ENCODE measurements at places on chromosomes 4 and X. TPM values are rescaled to one million over a fixed set of nuclear protein-coding genes. Genes with fewer than 3 reads are reported as not detected.

DNA sequence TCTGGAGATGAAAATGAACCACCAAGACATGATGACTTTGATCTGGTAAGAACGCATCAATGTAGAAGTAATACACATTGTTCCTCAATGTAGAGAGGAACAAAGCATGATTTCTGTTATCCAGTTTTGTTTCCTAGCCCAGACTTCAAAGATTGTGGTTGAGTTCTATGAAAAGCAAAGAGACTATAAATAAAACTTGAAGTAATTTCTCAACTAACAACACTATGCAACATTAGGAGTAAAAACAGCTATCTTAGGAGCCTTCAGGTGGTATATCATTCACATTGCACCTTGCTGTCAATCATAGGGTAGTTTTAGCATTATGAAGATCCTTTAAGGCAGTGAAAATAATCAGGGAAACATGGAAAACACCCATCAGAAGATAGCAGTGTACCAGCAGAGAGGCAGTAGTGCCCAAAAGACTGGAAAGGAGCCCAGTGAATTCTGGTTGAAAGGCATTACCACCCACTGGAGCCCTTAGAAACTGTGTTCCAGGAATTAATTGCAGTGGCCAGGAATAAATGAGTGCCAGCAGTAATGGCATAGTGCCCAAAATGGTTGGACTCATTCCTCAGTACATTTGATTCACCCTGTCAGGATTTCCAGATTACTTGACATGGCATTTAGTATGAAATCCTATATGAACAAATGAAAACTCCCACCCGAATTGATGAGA lies 300.7 kb upstream of the CXXC4 start:
- DNase-seq: no peak

DNA sequence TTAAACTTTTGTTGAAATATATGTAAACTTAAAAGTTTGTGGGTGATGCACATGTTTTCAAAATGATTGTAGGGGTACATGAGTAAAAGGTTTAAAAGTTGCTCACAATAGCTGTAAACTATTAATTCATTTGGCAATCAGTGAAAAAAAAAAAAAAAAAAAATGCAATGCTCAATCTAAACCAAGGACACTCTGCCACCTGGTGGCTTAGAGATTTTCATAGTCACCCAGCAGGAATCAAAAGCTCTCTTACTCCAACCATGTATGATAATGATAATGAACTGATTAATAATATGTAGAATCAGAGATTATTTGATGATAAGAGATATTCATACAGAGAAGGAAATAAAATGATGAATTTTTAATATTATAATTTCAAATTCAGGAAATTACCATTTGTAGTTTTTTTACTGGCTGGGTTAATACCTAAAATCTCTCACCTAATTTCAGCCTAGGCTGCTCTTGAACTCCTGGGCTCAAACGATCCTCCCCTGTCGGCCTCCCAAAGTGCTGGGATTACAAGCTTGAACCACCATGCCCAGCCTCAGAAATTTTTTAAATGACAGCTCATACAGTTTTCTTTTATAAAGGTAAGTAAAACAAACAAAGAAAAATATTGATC lies 46.9 kb upstream of the SLC25A4 start:
- peak; percentile 18 for DNase-seq

DNA sequence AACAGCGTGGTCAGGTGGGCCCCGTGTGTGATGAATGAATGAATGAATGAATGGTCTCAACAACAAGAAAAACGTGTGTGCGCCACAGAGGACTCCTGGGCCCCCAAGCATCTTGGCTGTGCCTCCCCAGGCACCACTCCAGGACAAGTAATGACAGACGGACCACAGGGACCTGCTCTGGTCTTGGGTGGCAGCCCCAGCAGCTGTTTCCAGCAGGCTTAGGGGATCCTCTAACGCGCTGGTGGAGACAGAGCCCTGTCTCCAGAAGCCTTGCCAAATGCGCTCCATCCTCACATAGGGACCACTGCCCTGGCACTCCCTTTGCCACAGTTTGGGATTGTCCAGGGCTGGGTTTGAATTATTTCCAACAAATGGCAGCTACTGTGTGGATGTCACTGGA lies 39.1 kb downstream of the PSAPL1 start:
- DNase-seq: no peak

- no peak for DNase-seq
Measured at GRCh38 chr4:87835197-87835596, 2.4 kb downstream of the MEPE start.

DNA sequence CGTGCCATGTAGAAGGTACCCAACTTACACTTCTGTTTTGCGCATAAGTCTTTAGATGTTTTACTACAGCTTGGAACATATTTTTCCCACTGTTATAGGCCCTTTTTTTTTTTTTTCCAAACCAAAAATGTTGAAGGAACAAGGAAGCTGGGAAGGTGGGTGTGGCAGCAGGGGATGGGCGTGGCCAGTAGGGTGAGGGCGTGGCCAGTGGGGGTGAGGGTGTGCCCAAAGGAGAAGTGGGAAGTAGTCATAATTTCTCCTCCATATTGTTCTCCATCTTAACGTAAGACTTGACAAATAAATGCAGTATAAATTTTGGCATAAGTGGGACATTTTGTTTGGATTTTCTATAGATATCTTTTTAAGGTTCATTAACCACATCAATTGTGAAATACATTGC lies 30.4 kb downstream of the CLDN22 start:
- no peak for DNase-seq

DNA sequence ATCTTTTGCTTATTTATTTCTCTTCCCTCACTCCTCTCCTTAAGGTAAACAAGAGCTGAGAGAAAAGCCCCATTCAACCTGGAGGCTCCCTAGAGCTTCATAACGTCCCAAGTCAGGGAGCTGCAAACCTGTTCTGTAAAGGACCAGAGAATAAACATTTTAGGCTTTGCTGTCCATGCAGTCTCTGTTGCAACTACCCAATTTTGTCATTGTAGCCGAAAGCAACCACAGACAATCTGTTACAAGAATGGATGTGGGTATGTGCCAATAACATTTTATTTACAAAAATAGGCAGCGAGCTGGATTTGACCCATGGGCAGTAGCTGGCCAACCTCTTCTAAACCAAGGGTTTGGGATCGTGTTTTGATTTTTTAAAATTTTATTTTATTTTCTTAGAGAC lies 71.3 kb upstream of the TBL1X start:
- DNase-seq: no peak

The CYBB gene
- total RNA-seq: 6.3 TPM

The FUNDC1 gene
- total RNA-seq: 7.4 TPM

All from CD4-positive, alpha-beta memory T cell (primary cell).